ENCODE measurements at places on chromosomes 5 and 9.

DNA sequence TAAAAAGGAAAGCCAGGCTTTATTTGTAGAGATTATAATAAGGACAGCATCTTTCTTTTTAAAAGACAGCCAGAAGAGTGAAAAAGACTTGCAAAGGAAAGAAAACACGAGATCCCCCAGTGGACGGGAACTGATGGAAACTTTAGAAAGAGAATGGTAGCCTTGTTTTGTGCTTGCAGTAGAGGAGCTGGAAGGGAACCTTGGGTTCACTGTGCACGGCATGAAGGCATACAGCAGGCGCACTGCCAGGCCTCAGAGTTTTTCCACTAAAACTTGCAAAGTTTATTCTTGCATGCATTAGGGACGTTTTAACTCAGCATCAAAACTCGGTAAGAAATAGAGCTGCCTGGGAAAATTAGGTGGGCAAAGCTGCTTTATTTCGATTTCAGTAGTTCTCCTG is 248.6 kb downstream of the IRX1 start:
- DNase-seq, result no peak

- no peak for DNase-seq
Observed at GRCh38 chr9:137970098-137970497, 92.5 kb downstream of the CACNA1B start.

DNA sequence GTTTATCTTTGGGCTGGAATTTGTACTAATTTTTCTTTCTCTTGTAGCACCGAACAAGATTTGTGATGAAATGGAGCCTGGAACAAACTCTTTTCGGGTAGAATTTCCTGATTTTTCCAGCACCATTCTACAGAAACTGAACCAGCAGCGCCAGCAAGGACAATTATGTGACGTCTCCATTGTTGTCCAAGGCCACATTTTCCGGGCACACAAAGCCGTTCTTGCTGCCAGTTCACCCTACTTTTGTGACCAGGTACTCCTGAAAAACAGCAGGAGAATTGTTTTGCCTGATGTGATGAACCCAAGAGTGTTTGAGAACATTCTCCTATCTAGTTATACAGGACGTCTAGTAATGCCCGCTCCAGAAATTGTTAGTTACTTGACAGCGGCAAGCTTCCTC is 27.6 kb downstream of the ZBTB43 start:
- no peak for DNase-seq

GRCh38 chr5:134536876-134537275 is 11.4 kb downstream of the JADE2 start:
- DNase-seq, result no peak

- DNase-seq, result no peak
Observed at GRCh38 chr5:78993165-78993564, 8.1 kb upstream of the ARSB start.

DNA sequence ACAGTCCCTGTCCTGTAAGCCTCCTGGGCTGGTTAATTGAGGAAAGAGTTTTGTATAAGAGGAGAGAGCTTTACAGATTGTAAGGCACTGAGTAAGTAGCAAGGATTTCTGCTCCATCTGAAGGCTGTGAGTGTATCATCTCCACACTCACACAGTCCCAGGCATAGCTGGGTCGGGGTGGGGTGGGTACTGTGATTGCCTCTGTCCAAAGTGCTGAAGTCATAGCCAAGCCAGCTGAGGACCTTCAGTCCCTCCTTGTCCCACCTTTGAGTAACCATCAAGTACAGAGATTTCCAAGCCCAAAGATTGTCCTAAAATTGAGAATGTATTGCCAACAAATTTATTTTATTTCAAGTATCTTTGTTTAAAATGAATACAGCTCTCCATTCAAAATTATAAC is 5.5 kb upstream of the DNAJB5 start:
- DNase-seq, result no peak

DNA sequence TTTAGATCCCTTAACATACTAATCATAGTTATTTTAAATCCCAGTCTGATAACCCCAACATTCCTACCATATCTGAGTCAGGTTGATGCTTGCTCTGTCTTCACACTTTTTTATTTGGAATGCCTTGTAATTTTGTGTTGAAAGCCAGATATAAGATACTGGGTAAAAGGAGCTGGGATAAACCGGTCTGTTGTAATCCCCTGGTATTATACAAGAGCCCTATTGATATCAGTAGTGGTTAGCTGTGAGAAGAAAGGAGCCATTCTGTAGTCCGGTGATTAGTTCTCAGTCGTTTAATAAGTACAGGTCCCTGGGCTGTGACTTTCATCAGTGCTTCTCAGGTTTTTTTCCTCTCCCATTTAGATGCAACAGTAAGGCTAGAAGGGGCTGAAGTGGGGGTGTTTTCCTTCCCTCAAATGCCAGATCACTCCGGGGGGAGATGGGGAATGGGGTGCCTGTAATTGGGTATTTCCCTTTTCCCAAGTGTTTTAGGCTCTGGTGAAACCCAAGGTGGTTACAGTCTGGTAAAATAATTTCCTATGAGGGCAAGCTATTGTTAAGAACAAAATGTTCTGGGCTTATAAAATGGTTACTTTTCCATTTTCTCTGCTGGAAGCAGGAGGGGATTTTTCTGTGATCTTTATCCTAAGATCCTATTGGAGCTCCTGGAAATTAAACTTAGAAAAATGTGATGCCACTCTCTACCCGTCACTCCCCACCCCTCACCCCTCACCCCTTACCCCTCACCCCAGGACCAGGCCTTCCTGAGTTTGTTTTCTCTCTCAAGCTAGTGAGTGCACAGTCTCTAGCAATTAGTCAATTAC is 72.7 kb downstream of the KCNN2 start:
- no peak for DNase-seq

DNA sequence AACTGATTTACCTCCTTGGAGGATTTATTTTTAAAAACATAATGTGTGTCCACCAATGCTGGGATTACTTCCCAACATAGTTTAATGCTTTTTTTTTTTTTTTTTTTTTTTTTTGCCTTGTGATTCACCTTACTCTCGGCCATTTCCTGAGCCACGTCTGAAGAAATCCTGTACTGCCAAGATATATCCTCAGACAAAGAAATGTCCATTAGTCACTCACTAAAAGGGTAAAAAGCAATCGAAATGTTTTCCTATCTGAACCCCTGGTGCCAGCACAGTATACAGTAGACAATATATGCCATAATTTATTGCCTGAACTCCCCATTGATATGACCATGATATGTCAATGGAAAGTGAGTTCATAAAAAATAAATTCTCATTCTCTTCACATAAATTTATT is 344.1 kb downstream of the BNC2 start:
- DNase-seq, result no peak

DNA sequence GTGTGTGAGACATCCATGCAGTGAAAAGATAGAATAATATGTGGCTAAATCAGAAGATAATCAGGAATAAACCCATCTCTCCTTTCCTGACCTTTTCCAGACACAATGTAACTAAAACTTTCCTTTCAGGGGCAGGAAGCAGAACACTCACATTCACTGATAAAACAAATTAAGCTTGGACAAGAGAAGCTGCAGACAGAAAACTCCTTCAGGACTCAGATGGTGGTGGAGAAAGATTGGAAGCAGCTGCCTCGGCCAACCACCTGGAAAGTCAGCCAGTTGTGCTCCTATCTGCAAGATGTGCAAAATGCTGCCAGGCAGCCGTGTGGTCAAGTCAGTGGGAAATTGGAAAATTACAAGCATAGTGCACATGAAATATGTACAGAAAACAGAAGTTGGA is 26.9 kb downstream of the RASEF start:
- no peak for DNase-seq

GRCh38 chr5:131263648-131264450 is at the start of gene CDC42SE2:
TSS of gene CDC42SE2 (plus strand) at chr5:131264053. CDS start at chr5:131359494, 95,441 bp downstream.
- peak; percentile 87 for DNase-seq

DNA sequence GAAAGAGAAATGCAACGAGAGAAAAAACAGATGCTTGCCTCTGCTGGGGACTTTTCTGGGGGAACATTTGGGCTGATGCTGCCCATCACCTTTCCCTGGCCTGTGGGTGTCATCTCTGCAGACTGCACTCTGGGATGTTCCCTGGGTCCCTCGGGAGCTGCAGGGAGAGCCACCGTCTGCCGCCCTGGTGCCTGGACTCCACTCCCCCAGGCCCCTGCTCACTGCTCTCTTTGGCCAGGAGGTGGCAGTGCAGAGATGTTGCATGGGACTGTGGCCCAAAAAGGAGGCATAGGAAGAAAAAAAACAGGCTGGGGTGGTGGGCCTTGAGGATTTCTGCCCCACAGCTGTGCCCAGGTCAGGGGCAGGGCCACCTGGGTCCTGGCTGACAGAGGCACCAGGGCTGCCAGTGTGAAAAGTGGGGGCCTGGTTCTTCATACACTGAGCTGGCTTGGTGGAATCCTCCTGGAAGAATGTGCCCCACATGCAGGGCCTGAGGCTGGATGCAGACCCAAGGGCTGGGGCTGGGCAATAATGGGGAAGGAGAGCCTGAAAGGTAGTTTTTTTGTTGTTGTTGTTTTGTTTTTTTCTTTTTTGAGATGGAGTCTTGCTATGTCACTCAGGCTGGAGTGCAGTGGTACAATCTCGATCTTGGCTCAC is 353.6 kb downstream of the SLIT3 start:
- DNase-seq, result peak; percentile 71

DNA sequence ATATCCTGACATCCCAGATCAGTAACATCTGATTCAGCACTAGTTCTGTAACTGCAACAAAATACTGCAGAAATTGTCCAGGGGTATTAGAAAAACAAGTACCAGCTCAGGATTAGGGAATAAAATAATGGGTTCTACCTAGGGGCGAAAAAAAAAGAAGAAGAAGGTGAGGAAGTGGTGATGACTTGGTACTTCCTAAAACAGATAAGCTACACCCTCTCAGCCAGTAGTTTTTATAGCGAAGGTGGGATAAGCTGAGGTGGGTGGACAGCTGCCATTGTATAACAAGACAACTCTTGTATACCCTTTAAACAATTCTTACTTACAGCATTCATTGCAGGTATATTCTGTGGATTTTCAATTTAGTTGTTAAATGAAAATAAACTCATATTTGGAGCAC is 19.1 kb downstream of the RAPGEF6 start:
- no peak for DNase-seq

DNA sequence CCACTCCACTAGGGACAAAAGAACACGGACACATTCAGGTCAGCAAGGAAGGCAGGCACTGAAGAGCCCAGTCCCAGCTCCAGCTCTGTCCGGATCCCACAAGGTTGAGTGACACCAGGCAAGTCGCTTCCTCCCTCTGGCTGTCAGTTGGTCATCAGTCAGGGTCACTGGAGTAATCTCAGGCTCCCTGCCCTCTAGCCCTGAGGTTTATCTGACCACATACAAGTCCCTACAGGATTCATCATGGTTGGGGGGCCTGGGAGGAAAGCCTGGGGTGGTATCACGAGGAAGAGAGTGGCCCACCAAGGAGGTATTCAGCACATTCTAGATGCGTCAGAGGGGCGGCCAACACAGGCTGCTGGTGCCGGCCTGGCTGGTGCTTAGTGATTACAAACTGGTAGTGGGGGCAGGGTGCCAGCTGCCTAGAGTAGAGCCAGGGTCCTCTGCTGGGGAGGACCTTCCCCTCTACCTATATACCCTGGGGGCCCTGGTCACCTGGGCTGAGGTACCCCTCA is 81.5 kb downstream of the SHB start:
- no peak for DNase-seq

DNA sequence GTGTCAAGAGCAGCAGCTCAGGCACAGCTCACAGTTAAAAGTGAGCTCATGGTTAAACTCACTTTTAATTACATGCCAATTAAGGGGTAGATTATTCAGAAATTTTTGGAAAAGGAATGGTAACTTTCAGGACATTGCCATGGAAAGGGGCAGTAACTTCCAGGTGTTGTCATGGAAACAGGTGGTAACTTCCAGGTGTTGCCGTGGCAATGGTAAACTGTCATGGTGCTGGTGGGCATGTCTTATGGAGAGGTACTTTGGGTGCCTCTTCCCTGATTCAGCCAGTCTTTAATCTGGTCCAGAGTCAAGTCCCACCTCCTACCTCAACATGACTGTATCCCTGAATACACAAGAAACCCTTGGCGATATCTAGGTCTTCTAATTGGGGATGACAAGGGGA is 223.2 kb upstream of the TAS2R1 start:
- no peak for DNase-seq

DNA sequence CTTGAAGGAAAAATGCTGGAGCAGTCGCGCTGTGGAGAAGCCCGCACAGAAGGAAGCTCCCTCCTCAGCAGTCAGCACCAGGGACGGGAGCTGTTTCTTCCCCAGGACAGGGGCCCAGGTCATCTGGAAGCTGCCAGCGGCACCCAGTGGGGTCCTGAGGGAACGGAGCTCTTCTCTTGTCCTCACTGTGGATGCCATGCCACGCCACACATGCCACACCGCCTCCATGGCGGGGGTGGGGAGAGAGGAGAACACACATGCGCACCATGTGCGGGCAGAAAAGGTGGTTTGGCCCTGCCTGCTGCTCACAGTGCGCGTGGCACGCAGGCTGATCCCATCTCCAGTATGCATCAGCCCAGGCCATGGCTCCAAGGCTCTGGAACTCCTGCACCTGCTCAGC is 41.7 kb upstream of the ZNF354B start:
- DNase-seq, result no peak
